Fibroblast of skin of right biceps (primary cell): ENCODE measurements at places on chromosomes 7 and 10.

DNA sequence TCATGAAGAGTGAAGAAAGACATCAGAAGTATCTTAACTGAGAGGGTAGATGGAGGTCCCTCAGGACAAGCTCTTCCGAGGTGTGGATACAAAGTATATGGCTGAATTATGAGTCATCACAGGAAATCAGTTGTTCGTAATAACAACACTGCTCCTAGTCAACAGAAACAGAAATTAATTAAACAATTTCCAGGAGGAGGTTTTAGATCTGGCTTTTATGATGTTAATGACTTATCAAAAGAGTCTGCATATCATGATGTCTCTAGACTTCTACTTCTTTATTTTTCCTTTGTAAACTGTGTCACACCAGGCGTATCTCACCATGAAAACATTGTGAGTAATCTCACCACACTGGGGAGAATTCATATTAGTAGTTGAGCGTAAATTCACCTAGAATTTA is 31.2 kb downstream of the OSBPL3 start:
- peak; percentile 14 for DNase-seq

- DNase-seq: peak; percentile 55
Observed at GRCh38 chr7:50595491-50596102, 30.4 kb upstream of the DDC start.

DNA sequence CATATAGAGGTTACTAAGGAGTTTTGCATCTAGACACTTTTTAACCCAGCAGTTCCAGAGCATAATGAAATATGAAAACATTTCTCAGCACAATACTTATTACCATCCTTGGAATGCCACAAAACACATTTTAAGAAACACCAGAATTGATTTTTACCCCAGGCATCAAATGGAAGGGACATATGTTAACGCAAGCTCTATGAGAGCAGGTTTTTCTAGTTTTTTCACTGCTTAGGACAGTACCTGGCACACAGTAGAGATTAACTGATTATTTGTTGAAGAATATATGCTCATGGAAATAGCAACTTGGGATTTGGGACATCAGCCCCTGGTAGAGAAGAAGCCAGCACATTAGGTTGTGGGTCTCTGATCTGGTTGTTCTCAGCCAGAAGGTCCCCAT is 67.0 kb upstream of the ARID5B start:
- no peak for DNase-seq

DNA sequence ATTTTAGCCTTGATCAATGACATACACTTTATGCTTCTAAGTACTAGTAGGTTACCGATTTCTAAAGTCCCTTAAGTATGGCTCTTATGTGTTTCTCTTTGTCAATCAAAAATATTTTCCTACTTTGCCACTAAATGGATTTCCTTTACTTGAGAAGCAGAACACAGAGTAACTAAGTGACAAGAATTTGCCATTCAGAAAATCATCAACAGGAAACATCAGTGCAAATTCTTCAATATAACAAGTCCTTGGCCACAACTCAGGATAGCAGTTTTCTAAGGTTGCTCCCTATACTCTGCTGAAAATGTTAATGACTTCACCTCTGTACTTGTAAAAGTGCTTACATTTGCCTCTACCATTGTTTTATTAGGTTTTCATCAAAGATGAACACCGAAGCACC is 239.6 kb upstream of the SLC26A5 start:
- DNase-seq: no peak

- DNase-seq: no peak
Observed at GRCh38 chr7:20721086-20721810, 65.4 kb downstream of the SP8 start.

DNA sequence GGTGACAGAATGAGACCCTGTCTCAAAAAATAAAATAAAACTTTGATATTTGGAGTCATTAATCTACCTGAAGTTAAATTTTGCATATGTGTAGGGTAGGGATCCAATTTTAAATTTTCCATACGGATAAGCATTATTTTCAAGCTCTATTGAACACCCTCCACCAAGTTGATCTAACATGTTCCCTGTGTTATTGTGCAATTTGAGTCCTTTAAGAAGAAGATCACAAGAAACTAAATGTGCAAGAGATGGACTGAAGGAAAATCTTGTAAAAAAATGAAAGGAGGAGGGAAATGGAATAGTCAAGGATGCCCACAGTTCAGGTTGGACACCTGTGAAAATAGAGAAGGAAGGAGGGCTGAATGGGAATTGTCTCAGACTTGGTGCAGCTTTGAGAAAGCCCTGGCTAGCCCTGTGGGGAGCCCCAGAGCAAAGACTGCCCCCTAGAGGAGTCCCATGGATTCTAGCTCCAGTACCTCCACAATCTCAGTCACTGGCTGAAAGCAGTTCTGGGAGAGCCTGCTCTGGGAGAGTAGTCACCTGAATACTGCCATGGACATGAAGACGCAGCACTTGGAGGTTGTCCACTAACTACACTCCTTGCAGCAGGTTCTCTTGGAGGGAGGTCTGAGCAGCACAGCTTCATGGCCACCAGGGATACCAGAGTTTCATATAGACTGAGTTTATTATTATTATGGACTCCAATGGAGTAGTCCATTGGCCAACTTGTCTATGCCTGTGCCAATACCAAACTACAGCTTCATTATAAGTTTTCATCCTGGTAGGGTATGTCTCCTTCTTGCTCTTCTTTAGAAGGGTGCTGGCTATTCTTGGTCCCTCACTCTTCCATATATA is 5.7 kb upstream of the TIAL1 start:
- no peak for DNase-seq
